ENCODE measurements at places on chromosomes 6 and 20.
A peak's percentile ranks its signal among the peaks of the same experiment; 100 is the strongest.

GRCh38 chr20:51402201-51402600 is 140.3 kb downstream of the NFATC2 start:
- peak overlapping the region; percentile 97 for H3K27ac ChIP-seq
- peak overlapping the region; percentile 75 for H3K4me3 ChIP-seq
- no peak for DNase-seq
- no peaks in the 10 kb centered on the region for H3K27me3 ChIP-seq

DNA sequence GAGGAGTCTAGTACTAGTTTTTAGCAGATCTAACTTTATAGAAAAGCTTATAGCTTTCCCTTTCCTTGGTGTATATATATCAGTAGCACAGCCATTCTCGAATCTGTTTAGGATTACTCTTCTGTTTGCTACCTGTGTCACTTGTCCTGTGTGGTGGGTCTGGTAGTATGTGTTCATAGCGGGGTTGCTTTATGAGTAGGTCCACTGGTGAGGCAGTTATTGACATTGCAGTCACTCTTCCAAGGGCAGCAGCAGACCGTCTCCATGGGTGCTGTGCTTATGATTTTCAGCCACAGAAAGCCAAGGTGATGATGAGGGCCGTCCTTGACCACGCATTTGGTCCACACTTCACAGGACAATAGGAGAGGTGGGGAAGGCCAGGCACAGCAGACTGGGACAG is 171.5 kb downstream of the CDKAL1 start:
- DNase-seq: no peak
- peaks cover 2% of the 10 kb centered on the region for H3K36me3 ChIP-seq
- peaks cover 44% of the 10 kb centered on the region for H3K4me1 ChIP-seq
- H3K27me3 ChIP-seq: no peaks in the 10 kb centered on the region
- no peak overlapping the region for H3K27ac ChIP-seq

- no peak overlapping the region for H3K4me3 ChIP-seq
- H3K27me3 ChIP-seq: no peaks in the 10 kb centered on the region
Measured at GRCh38 chr6:158503846-158504245, 56.0 kb upstream of the TMEM181 start.

DNA sequence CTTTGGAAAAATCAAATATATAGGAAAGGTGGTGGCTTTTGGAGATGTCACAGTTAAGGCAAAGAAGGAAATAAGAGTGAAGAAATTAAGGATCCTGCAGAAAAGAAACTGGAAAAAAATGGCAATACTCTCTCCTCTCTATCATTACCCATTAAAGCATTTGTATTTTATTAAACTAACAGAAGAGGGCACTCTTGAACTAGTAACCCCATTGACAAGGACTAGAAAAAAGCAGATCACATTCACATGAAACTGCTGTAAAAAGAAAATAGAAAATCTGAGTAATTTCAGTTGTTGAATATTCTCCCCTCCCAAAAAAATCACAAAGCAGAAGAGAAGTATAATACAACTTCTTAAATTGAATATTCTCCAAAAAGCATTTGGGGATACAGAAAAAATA is 104.1 kb upstream of the SLC35B3 start:
- no peaks in the 10 kb centered on the region for H3K4me1 ChIP-seq
- H3K36me3 ChIP-seq: no peaks in the 10 kb centered on the region
- H3K4me3 ChIP-seq: no peak overlapping the region

DNA sequence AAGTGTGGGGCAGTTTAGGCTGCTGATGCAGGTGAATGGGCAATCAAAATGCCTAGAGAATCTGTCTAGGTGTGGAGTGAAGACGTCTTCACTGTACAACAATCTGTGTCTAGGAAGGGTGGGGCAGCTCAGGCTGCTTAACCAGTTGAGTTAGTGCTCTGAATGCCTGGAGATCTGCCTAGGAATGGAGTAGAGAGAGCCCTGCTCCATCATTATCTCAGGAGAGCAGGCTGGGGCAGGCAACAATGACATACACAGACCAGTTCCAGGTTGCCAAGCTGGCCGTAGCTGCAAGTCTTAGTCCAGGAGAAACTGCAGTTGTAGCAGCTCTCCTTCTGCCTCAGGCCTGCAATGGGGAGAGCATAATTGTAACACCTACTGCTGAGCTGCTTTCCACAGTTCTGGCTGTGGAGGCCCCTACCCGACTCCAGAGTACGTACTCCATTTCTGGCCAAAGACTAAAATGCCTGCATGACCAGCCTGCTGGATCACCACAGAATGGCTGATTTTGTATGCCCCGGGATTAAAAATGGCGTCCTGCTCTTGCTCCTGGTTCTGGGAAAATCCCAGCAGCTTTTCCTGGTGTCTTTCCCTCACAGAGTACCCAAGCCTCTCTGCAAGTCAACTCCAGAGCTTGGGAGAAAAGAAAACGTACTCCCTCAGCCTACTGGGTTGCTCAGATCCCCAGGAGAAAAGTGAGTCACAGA is 545.4 kb downstream of the ADGRB3 start:
- no peaks in the 10 kb centered on the region for H3K36me3 ChIP-seq
- no peaks in the 10 kb centered on the region for H3K27me3 ChIP-seq
- DNase-seq: no peak
- no peak overlapping the region for H3K27ac ChIP-seq
- no peaks in the 10 kb centered on the region for H3K4me1 ChIP-seq

GRCh38 chr6:3364391-3364790 is 92.5 kb downstream of the SLC22A23 start:
- H3K27me3 ChIP-seq: peaks cover 74% of the 10 kb centered on the region
- no peak overlapping the region for H3K4me3 ChIP-seq
- H3K27ac ChIP-seq: no peak overlapping the region
- no peak for DNase-seq
- no peaks in the 10 kb centered on the region for H3K4me1 ChIP-seq

DNA sequence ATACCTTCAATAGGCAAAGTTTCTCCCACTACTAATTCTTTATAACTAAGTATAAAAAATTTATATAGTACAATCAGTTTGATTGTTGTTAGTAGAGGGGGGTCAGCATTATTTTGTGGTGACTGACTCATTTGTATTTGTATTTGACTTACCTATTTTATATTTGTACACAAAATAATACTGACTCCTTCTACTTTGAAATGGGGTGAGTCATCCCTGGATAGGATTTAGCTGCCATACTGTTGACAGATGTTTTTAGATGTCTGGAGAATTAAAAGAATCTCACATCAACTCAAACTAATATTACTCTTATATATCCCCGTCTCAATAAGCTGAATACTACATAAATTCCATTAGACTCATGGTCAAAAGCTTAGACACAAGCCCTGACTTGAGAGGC is 114.9 kb downstream of the FRK start:
- no peaks in the 10 kb centered on the region for H3K36me3 ChIP-seq
- DNase-seq: no peak
- H3K27ac ChIP-seq: no peak overlapping the region
- H3K27me3 ChIP-seq: no peaks in the 10 kb centered on the region
- no peak overlapping the region for H3K4me3 ChIP-seq

DNA sequence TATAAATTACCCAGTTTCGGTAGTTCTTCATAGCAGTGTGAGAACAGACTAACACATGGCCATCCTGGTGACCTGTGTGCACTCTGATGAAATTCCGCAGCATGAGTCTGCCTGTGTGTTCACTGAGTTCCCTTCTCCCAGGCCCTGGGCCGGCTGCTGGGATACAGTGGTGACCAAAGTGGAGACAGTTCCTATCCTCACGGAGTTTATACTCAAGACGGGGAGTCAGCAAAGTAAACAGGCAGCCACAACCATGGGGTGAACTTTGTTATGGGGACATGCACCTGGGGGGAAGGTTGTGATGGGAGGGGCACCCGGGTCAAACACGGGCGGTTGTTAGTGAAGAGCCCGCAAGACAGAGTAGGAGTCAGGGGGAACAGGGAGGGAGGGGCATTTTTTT is 202.0 kb downstream of the CDH4 start:
- no peak for DNase-seq
- H3K36me3 ChIP-seq: no peaks in the 10 kb centered on the region
- no peaks in the 10 kb centered on the region for H3K4me1 ChIP-seq
- H3K27ac ChIP-seq: no peak overlapping the region
- no peak overlapping the region for H3K4me3 ChIP-seq
- H3K27me3 ChIP-seq: peaks cover 14% of the 10 kb centered on the region

DNA sequence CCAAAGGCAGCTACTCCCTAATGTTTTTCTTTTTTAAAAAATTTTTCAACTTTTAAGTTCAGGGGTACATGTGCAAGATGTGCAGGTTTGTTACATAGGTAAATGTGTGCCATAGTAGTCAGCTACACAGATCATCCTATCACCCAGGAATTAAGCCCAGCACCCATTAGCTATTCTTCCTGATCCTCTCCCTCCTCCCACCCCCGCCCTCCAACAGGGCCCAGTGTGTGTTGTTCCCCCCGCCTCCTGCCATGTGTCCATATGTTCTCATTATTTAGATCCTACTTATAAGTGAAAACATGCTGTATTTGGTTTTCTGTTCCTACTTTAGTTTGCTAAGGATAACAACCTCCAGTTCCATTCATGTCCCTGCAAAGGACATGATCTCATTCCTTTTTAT is 12.4 kb downstream of the TRIM15 start:
- no peak overlapping the region for H3K4me3 ChIP-seq
- no peak for DNase-seq
- no peak overlapping the region for H3K27ac ChIP-seq
- H3K27me3 ChIP-seq: peaks cover 84% of the 10 kb centered on the region
- no peaks in the 10 kb centered on the region for H3K36me3 ChIP-seq

DNA sequence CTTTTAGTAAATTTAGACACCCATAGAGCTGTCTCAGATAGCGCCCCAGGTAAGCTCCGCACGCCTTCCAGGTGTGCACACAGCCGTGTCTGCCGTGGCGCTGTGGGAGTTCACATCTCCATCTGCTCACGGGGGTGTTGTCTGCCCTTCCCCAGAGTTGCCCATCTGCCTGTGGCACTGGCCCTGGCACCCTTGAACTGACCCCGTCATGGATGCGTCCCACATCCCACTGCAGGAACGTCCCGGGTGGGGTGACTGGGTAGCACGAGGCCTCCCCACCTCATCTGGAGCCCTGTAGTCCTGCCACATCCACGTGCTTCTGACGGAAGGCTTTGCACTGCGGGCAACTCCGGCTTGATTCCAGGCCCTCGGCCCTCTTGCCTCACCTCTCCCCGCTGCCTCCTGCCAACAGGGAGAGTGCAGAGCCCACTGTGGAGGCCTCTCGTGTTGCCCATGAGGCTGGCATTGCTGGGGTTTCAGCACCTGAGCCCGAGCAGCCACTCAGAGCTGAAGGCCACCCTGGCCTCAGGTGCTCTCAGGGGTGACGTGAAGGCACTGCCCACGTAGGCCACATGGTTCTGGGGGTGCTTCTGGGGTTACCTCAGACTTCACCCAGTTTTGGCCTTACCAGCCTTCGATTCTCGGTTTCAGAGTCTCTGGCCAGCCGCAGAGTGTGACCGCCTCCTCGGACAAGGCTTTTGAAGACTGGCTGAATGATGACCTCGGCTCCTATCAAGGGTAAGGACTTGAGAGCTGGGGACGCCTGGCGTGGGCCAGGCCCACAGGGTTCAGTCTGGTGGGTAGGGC is 5.1 kb downstream of the ARFGAP1 start:
- no peaks in the 10 kb centered on the region for H3K27me3 ChIP-seq
- no peak for DNase-seq
- H3K4me3 ChIP-seq: no peak overlapping the region
- H3K4me1 ChIP-seq: peaks cover 11% of the 10 kb centered on the region

- no peak for DNase-seq
- H3K27me3 ChIP-seq: peaks cover 35% of the 10 kb centered on the region
- no peak overlapping the region for H3K27ac ChIP-seq
Measured at GRCh38 chr6:1110164-1110563, 201.7 kb upstream of the FOXQ1 start.

DNA sequence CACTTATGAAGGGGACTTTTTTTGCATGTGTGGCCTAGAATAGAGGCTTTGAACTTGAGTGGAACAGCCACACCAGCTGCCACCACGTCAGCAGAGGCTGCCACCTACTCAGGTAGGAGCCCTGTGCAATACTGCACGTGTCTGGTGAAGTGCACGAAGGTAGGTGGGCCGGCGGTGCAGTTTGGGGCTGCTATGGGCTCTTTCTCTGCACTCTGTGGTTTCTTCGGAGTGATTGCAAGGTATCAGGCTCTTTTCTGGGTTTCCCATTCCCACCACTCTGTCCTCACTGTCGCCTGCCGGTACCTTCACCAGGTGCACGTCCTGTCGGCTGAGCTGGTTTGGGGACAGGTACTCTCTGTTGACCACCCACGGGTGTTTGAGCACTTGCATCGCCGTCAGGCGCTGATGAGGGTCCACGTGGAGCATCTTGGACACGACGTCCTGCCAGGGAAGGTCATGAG is 30.8 kb upstream of the MPC1 start:
- H3K4me1 ChIP-seq: peaks cover 82% of the 10 kb centered on the region
- peaks cover 16% of the 10 kb centered on the region for H3K36me3 ChIP-seq
- DNase-seq: no peak
- peak overlapping the region; percentile 43 for H3K4me3 ChIP-seq
- H3K27ac ChIP-seq: peak overlapping the region; percentile 95

GRCh38 chr6:132107896-132108295 is 156.7 kb upstream of the CCN2 start:
- no peaks in the 10 kb centered on the region for H3K36me3 ChIP-seq
- no peak overlapping the region for H3K4me3 ChIP-seq
- H3K4me1 ChIP-seq: no peaks in the 10 kb centered on the region
- no peaks in the 10 kb centered on the region for H3K27me3 ChIP-seq
- DNase-seq: no peak

DNA sequence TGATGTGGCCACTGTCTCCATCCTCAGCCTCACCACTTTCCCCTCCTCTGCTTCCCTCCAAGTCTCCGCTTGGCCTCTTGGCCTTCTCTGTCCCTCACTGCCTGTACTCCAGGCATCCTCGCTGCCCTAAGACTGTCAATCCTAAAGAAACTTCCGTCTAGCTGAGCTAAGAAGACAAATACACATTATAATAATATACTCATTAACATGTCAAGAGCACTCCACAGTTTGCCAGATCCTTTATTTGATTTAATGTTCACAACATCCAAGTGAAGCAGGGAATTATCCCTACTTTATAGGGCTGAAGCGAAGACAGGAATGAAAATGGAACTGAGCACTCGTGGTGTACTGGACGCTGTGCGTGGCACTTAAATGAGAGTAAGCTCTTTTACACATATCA is 72.4 kb upstream of the SLC22A23 start:
- no peak overlapping the region for H3K4me3 ChIP-seq
- H3K27ac ChIP-seq: no peak overlapping the region
- no peaks in the 10 kb centered on the region for H3K36me3 ChIP-seq
- H3K27me3 ChIP-seq: peaks cover 46% of the 10 kb centered on the region

GRCh38 chr6:18405477-18406293 is 18.5 kb downstream of the RNF144B start:
- H3K4me1 ChIP-seq: no peaks in the 10 kb centered on the region
- no peak overlapping the region for H3K27ac ChIP-seq
- H3K36me3 ChIP-seq: no peaks in the 10 kb centered on the region
- no peak for DNase-seq
- no peaks in the 10 kb centered on the region for H3K27me3 ChIP-seq
